Astrocyte of the cerebellum (primary cell): ENCODE measurements at places on chromosomes 6 and 20.

- DNase-seq = no peak
Measured at GRCh38 chr6:68891419-68891818, 256.3 kb downstream of the ADGRB3 start.

GRCh38 chr20:22833851-22834250, 201.3 kb upstream of the SSTR4 start:
- DNase-seq = no peak

DNA sequence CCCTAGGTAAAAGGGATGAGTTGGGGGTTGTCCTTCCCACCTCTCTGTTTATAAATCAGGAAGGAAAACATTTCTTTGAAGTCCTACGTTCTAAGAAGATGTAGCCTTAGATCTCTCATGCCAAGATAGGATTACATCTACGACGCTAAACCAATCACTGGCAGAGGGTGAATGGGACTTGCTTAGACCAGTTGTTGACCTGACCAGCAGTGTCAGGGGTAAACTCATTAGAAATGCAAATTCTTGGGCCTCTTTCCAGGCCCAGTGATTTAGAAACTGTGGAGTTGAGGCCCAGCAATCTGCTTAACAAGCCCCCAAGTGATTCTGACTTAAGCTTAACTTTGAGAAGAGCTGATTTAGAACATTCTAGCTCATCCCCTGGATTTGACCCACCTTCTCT, 147.1 kb upstream of the THEMIS start:
- DNase-seq = no peak

DNA sequence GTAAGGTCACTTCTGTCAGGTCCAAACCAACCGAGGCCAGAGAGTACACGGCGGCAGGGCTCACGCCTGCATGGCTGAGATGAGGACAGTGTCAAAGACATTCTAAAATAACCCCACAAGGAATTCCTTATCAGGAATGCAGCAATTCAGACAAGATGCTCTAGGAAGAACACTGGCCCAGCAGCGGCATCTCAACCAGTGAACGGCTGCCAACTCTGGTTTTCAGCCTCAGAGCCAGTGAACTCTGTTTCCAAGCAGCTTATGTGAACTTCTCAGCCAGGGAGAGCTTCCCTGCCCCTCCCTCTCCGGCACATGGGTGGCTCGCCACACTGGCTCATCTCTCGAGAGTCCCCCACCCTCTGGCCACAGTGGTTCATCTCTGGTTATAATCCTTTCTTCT, 36.9 kb downstream of the KCNQ2 start:
- no peak for DNase-seq

DNA sequence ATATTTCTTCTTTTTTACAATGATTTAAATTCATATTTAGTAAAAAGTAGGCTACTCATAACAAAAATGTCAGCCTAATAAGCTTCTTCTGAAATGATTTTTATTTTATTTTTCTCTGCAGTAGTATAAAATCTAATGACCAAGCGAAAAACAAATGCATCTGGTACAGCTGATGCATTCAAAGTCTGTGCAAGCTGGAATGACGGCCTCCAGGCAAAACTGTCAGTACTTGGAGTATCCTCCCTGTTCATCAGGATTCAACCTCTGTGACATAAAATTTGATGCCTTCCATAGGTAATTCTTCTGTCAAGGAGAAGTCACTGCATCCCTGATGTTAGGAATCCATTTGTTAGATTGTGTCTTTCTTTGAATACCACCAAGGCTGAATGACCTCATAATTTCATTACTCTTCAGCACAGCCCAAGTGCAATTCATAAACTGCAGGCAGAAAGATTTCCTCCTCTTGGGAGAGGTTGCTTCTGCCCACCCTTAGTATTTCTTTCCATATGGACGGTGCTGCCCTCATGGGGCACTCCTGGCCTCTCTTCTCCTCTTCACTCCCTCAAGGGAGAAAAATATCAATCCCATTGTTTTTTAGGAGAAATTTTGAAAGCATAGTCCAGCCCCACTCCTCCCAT, 146.4 kb upstream of the STXBP5 start:
- no peak for DNase-seq

DNA sequence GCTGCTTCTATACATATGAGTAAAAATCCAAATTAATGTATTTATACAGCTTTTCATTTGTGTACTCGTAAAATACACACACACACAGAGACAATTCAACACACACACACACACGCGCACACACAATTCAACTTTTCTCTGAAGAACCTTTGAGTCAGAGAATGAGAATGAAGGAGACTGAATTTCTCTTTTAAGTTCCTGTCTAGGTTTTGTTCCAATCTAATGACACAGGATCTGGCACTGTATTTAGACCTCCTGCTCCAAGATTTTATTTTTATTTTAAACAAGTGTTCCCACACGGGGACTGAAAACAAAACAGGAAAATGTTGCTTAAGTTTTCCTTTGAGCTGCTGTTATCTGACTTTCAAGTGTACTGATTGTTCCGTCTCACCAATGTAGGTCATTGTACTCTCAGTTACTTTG, 250.8 kb downstream of the LAMA2 start:
- no peak for DNase-seq

- DNase-seq = no peak
Measured at GRCh38 chr6:33391922-33392594, 435 bp downstream of the KIFC1 start.
